Karpas-422 (cell line): ENCODE measurements at places on chromosomes 1 and 21. TPM values are rescaled to one million over a fixed set of nuclear protein-coding genes. Genes with fewer than 3 reads are reported as not detected.

DNA sequence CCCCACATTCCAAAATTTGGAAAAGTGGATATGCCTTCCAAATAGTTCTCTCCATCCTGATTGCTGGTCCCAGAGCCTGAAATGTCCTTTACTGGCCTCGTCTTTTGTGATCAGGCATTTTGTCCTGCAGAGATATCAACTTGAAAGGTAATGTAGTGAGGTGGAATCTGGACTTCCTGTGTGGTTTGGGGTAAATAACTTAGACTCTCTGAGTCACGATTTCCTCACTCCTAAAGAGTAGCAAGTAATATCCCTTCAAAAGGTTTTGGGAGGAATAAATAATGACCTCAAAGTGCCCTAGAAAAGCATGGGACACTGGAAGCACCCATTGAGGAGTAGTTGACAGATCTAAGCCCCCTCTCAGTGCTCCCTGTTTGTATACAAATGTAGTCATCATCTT, 426.6 kb downstream of the OMA1 start:
- DNase-seq, result no peak

- no peak for DNase-seq
Measured at GRCh38 chr21:27513016-27513415, 546.1 kb upstream of the ADAMTS5 start.

DNA sequence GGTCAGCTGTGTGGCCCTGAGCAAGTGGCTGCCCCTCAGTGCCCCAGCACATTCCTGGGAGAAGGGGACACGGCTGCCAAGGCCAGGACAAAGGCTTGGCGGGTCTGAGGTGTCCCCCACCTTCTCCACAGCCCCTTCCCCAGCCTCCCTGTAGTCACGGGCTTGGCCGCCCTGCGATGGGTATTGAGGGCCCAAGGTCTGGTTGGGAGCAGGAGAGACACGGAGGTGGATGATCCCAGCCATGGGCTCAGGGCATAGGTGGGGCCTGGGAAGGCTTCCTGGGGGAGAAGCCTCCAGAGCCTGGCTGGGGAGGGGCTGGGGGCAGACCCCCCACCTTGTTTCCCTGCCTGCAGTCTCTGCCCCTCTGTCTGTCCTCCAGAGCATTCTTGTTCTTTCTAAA, 27.0 kb downstream of the TTC39A start:
- no peak for DNase-seq

DNA sequence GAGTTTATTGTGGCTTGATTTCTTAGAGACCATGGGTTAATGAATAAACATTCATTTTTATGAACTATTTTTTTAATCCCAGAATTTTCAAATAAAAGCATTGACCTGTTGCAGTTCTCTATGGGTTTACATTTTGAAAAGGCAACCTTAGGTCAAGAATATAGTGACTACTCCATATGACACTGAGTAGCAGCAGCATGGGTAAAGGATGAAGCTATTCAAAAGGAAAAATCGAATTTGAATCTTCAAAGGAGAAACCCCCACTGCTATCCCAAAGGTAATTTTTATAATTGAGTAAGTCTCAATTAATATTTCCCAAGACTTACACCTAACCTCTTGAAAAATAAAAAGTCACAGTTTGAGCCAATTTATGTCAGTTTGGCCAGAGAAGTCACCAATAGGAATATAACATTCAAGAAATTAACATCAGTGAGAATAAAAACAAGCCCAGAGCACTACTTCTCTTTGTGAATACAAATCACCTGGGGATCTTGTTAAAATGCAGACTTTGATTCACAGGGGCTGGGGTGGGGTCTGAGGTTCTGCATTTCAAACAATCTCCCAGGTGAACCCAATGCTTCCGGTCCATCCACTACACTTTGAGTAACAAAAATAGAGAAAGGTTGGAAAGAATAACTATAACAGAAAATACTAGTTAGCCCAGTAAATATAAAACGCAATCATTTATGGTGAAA, 39.8 kb downstream of the USP1 start:
- no peak for DNase-seq

The OR2AK2 gene
- total RNA-seq, result 0.22 TPM in 1 of 2 replicates, not detected in the other
